ENCODE measurements at places on chromosomes 7 and 10.

DNA sequence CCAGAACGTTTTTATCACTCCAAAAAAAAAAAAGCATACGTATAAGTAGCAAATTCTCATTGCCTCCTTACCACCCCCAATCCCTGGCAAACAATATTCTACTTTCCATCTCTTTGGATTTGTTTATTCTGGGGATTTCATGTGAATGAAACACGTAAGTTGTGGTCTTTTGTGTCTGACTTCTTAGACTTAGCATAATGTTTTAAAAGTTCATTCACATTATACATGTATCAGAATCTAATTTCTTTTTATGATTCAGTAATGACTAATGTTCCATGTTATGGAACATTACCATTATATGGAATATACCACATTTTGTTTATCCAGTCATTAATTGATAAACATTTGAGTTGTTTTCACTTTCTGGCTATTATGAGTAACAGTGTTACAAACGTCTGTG is 12.5 kb upstream of the KLHL7 start:
- DNase-seq: no peak

DNA sequence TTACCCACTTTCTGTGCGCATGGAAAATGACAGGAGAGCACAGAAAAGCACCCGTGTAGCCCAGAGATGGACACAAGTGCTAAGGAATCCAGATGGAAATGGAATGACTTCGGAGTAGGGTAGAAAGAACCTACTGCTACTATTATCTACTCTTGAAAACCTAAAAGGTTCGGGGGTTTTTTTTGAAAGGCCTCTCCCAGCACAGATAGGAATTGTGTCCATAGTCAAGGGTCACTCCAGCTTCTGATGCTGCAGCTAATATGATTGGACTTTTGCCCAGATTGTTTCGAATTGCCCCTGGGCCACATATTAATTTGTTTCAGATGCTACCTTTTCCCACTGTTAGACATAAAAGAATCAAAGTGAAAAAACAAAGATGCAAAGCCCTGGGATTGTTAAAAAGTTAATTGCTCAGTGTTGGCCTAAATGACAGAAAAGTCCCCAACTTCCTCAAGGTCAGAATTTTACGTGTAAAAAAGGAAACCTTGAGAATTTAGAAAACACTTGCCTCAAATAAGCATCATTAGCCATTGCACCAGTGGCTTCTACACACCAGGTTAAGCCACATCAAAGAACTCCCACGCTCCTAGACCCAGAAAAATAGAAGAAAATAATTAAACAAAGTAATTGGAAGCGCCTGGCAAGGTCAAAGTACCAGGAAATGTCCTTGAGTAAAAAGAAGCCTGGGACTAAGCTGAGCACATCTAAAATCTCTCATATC is 40.8 kb upstream of the INSIG1 start:
- DNase-seq: no peak

- DNase-seq: peak; percentile 13
These were observed 70.3 kb downstream of the NRCAM start for GRCh38 chr7:108385834-108386422.

- DNase-seq: no peak
These were observed 67.8 kb downstream of the RAMP3 start for GRCh38 chr7:45225311-45225947.

DNA sequence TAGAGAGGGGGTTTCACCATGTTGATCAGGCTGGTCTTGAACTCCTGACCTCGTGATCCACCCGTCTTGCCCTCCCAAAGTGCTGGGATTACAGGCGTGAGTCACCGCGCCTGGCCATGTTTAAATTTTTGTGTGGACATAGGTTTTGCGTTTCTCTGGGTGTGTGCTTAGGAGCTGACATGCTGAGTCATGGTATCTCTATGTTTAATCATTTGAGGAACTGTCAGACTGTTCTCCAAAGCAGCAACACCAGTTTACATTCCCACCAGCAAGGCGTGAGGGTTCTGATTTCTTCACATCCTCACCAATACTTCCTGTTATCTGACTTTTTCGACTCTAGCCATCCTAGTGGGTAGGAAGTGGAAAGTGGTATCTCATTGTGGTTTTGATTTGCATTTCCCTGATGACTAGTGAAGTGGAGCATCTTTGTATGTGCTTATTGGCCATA is 153.7 kb downstream of the DNAJB6 start:
- DNase-seq: no peak

- DNase-seq: no peak
These were observed 134.7 kb downstream of the KIAA1217 start for GRCh38 chr10:24343686-24344085.

- no peak for DNase-seq
These were observed 4.7 kb downstream of the MTERF1 start for GRCh38 chr7:91875851-91876250.

- peak; percentile 93 for DNase-seq
These were observed 5.6 kb upstream of the MEST start for GRCh38 chr7:130486114-130486953.

GRCh38 chr7:80428161-80429054 is 83.5 kb downstream of the GNAT3 start:
- DNase-seq: peak; percentile 44

- no peak for DNase-seq
These were observed 19.8 kb downstream of the GPR141 start for GRCh38 chr7:37703361-37703760.

DNA sequence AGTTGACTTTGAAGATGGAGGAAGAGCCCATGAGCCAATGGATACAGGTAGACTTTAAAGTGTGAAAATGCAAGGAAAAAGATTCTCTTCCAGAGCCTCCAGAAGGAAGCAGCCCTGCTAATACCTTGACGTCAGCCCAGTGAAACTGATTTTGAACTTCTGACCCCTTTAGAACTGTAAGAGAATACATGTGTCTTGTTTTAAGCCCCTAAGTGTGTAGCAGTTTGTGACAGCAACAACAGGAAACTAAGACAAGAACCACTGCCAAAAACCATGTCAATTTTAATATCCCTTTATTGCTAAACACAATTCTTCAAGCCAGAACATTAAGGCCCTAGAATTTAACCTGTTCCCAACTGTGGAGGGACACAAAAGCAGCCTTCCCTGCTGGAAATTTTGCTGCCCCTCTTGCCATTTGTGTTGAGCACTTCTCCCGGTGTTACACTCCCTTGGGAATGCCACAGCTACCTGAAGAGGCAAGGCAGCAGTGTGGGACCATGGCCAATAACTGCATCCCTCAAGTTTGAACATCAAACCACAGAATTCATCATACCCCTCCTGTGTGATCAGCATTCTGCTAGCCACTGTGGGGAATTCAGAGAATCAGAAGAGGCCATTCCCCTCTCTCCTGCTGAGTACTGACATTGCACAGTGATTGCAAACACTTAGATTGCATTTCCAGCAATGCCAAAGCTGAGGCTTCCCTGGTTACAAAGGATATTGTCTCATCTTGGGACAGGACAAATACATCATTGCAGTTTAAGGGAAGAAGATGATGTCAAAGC is 12.3 kb upstream of the CCDC172 start:
- no peak for DNase-seq

GRCh38 chr10:561721-562120 is 127.7 kb downstream of the DIP2C start:
- peak; percentile 7 for DNase-seq

DNA sequence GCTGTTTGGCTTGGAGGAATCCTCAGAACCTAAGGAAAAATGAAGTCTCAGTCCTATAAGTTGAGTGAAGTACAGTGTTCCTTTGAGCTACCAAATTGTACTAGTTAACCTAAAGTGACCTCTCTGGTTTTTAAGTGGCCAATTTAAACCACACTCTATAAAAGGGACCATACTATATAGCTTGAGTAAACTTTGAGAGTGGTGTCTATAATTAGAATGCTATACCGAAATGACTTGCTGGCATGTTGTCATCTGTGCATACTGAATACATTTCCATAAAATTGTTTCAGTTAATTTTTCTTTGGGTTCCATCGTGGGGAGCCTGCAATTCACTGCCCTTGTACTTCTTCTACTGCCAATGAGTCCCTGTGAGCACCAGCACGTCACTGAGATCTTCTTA is 151.1 kb downstream of the DKK1 start:
- DNase-seq: no peak

DNA sequence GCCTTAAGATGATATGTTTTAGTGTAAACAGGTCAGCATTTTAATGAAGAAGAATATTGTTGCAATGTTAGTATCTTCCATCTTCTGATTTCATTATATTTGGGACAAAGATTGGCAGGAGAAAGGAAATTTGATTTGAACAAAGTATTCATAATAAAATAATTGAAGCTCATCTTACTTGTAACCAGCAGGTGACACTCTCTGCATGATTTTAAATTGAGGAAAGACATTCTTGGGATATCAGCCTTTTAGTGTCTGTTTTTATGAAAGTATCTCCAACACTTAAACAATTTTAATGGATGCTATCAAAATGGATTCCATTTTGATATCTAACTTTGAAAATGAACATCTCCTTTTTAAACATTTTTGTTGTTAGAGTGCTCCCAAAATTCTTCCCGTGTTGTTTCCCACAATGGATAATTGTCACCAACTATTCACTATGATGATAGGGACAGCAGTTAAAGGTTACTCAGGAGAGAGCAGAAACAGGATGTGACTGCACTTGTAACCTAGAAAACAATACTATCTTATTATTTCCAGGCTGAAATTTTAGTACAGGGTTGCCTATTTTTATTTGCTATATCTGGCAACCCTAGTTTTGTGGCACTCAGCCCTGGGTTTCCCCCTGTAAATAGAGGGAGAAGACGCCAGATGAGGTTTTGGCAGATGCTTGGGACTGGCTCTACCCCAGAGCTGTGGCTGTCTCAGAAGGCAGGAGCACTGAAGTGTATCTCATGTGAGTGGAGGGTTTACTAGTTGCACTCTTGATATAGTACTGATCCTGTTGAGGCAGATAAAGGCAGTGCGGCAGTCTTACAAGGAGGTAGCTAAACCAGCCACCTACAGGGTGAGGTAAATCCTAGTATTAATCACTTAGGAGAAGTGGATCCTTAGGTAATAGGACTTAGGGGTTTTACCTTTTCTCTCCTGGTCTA is 31.0 kb upstream of the ABCB4 start:
- no peak for DNase-seq
